Activated T-cell treated with anti-CD3 and anti-CD28 coated beads for 4 hours (primary cell): ENCODE measurements at places on chromosomes 7 and 10.

- DNase-seq: no peak
Observed at GRCh38 chr7:111113263-111114017, 22.5 kb downstream of the LRRN3 start.

- no peak for DNase-seq
Observed at GRCh38 chr10:11205030-11205772, 187.5 kb downstream of the CELF2 start.

DNA sequence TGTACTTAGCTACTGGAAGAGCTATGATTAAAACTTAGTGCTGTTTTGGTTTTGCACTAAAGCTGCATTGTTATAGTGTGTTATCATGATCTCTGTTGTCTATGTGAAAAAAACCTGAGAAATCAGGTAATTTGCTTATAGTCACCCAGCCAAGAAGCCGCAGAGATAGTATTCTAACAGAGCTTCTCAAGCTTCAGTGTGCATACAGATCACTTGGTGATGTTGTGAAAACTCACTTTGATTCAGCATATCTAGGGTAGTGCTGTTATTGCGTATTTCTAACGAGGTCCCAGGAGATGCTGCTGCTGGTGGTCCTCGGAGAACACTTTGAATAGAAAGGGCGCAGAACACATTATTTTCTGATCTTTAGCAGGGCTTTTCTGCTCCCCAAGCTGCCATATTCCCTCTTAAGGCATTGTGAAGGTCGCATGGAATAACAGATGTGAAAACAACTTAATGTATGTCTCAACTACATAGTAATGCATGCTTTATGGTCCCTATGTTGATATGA is 68.4 kb upstream of the PDCD4 start:
- DNase-seq: no peak

DNA sequence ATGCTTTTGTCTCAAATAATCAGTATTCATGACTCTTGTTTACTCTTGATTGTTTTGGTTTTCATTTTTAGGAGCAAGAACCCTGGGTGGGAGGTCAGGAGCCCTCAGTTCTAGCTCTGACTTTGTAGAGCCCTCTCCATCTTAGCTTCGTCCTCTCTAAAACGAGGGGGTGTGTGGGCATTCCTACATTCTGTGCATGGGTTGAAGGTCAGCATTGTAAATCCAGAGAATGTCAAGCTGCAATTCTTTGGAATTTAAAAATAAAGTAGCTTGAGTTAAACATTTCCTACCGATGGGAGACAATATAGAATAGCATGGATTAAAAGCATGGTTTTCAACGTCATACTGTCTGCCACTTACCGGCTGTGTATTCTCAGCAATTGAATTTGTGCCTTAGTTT is 128.3 kb downstream of the PRPF18 start:
- DNase-seq: no peak

GRCh38 chr7:74627661-74628411 is 29.7 kb upstream of the GTF2I start:
- DNase-seq: no peak

GRCh38 chr7:11548532-11548931 is 283.5 kb downstream of the THSD7A start:
- no peak for DNase-seq
